ENCODE measurements at places on chromosomes 7 and 10.

- no peak for DNase-seq
Observed at GRCh38 chr10:44897049-44897448, 14.1 kb upstream of the TMEM72 start.

DNA sequence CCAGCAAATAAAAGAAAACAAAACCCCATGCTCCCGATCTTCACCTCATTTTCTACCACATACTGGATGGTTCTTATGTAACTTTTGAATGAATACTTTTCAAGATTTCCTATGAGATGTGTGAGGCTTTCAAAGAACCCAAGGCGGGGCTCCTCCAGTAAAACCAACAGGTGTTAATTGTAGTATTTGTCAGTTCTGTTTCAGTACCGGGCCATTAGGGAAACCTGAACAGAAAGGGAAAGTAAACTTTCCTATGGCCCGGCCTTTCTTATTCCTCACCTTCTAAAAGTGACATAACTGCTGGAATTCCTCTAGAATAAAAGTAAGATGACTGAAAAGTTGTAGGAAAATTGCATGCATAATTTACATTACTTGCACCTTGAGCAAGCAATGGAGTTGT, 672.9 kb downstream of the MAGI2 start:
- DNase-seq: no peak

GRCh38 chr7:32163896-32164295, 93.7 kb upstream of the PDE1C start:
- no peak for DNase-seq

DNA sequence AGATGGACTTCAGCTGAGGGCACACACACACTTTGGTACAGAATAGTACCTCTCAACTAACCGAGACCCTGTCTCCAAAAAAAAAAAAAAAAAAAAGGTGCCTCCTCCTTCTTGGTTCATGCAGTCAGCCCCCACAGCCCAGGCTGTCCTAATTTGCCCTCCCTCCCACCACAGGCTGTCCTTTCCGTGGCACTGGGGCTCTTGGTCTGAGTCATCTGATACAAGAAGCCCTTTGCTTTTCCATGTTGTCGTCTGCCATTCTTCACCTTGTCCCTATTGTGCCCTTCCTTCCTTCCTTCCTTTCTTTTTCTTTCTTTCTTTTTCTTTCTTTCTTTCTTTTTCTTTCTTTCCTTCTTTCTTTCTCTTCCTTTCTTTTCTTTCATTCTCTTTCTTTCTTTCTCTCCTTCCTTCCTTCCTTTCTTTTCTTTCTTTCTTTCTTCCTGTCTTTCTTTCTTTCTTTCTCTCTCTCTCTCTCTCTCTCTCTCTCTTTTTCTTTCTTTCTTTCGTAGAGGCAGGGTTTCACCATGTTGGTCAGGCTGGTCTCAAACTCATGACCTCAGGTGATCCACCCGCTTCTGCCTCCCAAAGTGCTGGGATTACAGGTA, 96.0 kb upstream of the IKZF1 start:
- no peak for DNase-seq

GRCh38 chr10:77904100-77904840, 22.3 kb downstream of the DLG5 start:
- DNase-seq: no peak

DNA sequence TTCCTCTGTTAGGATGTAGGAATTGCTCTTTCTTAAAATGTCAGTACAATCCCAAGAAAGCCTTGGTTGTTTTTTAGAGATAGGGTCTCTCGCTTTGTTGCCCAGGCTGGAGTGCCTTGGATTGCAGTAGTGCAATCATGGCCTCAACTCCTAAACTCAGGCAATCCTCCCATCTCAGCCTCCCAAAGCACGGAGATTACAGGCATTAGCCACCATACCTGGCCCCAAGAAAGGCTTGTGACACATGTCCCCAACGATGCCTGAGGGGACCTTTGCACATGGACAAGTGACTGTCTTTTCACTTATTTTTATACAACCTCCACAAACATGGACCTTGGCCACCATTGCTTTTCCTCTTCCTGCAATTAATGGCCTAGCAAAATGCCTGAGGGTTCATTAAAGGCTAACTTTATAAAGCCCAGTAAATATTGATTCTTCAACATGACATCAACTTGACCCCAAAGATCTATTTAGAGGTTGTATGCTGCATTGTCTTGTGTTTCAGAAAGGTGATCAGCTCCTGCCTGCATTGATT, 10.0 kb upstream of the SPOCK2 start:
- no peak for DNase-seq
